ENCODE measurements at places on chromosomes 6 and 20.

DNA sequence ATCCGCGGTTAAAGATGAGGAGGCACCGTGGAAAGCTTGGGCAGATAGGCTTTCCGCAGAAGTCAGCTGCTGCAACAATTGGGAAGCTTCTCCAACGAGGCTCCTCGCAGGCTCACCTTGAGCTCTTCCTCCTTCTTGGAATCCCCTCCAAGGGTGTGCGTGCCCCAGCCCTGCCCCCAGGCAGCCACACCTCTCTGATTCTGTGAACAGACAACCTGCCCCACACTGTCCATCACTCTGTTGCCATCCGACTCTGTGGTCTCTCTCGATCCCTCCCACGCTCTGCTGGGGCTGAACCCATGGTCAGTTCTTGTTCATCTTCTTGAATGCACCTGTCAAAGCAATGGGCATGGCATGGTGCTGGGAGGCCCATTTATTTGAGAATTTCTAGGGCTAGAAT is 31.5 kb downstream of the PACSIN1 start:
- DNase-seq: no peak

DNA sequence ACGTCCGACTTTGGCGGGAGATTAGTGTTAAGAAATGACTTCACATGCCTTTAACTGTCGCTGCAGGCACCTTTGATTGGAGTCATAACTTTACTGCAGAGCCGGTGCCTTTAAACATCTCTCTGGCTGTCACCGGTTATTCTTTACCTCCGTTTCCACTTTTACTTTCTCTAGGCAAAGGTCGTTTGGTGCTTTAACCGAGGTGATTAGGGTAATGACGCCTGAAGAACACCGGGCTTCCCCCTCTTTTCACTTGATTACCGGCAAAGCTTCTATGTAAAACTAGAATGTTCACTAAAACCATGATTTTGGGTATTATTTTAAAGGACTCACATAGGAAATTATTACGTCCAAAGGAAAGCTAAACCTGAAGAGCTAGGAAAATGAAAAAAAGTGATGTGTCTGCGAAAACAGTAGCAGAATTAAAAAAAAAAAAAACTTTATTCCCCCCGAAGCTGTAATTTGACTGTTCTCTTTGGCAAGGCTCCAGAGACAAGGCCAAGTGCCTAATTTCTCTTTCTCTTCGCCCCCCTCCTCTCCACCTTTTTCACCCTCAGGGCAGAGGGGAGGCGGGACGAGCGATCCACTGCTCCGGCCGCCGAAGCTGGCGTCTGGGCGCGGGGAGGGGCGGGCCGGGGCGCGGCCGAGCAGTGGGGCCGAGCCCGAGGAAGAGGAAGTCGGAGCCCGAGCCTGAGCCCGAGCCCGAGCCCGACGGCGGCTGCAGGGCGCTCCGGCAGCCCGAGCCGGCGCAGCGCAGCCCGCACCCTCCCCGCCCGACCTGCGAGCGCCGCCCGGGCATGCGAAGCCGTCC is at the start of gene PLEKHG1:
Gene PLEKHG1, plus strand, starts transcription at position 687 of the 811 bp plus-strand sequence. CDS start 133,797 bp downstream, outside the sequence.
- DNase-seq: peak; percentile 41

DNA sequence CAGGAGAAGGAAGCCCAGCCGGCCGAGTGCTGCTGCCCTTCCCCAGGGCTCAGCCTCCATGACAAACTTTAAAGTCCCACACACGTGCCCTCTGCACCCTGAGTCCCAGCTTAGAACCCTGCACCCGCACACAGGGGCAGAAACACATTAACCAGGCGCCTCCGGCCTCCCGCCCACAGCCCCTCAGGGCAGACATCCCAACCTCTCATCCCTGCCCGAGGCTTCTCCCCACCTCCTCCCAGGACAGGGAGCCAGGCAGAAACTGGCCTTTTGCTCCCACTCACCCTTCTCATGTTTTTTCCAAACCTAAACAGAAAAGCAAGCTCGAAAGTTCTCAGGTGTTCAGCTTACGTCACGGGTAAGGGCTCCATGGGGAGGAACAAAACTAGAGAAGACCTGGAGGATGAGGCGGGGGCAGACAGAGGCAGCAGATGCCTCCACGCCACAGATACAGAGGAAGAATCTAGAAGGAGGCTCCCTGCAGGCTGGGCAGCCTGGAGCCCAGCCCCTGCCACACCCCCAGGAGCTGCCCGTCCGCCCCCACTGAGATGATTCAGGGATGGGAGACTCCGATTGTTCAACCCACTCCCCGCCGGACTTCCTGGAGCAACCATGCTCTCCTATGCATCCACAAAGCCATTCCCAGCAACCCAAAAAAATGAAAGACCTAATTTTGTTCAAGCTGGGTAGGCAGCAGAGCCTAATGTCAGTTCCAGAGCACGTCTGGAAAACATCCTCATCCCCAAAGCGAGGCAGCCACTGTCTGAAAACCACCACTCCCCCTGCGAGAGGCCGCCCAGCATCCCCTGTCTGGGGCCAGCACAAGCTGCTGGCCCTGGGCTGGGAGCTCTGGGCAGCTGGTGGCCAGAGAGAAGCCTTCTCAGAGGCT is 8.8 kb downstream of the KCNQ2 start:
- DNase-seq: no peak

GRCh38 chr6:9484091-9484490 is 930.8 kb downstream of the TFAP2A start:
- DNase-seq: no peak

DNA sequence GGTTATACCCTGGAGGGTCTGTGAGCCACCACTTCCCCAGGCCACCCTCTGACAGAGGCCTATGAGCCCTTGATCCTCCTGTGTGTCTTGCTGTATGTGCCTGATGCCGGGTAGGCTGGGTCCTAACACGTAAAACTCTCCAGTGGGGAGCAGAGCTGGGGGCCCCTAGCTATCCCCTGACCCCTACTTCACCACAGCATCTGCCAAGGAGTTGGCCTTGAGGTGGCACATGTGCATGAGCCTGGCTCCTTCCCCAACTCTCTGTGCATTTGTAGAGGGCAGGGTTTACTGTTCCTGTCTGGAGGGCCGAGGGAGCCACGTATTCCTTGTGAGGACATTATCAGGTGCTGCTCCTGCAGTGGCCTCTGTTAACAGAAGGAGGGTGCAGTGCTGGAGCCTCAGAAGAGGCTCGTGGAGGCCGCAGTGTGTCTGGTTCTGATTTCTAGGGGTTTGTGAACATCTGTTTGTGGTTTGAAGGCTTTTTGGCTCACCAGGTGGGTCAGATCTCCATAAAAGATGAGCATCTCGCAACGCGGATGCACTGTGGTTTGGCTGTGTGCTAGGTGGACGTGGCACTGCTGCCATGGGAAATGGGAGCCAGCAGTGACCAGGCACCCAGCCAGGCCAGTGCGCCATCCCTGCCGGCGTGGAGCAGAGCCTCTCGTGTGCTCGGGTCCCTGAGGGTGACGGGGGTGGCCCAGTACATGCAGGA is 152.1 kb downstream of the DTNBP1 start:
- DNase-seq: no peak

DNA sequence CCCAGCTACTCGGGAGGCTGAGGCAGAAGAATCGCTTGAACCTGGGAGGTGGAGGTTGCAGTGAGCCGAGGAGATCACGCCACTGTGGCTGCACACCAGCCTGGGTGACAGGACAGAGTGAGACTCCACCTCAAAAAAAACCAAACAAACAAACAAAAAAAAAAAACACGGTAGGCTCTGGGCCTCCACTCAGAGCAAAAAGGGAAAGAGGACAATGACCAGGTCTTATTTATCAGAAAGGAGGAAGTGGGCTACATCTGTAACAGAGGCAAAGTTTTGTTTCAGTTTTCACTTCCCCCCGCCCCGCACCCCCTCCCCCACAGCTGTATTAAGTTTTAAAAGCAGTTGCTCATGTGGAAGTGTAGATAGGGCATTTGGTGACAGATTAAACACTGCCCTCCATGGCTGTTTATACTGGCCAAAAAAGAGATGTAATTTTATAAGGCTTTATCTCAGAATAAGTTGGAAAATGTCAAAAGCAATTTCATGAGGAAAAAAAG is 114.6 kb downstream of the RCAN2 start:
- no peak for DNase-seq

- no peak for DNase-seq
Observed at GRCh38 chr20:38945012-38945411, 17.1 kb upstream of the DHX35 start.

DNA sequence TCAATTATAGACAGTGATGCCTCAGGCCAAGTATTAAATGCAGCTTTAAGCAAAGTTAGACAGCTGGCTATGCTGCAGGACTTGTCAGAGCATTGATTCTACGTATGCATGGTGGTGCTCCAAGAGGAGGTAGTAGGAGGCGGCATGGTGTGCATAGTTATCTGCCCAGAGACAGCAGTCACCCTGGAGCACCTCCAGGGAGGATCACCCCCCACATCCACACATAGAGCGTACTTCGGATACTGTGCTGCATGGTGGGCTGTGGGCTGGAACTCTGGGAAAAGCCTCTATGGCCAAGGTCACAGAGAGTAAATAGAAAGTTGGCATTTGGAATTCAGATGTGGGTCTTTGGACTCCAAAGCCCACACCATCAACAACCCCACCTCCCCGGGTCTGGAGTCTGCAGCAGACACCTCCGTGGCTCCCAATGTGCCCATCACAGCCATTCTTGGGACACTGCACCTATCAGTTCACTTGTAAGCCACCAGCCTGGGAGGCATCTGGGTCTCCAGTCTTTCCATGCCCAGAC is 64.5 kb upstream of the STX16 start:
- no peak for DNase-seq

GRCh38 chr6:35955071-35955470 is 34.2 kb upstream of the SRPK1 start:
- DNase-seq: no peak

- no peak for DNase-seq
Observed at GRCh38 chr6:68876792-68877493, 241.9 kb downstream of the ADGRB3 start.

DNA sequence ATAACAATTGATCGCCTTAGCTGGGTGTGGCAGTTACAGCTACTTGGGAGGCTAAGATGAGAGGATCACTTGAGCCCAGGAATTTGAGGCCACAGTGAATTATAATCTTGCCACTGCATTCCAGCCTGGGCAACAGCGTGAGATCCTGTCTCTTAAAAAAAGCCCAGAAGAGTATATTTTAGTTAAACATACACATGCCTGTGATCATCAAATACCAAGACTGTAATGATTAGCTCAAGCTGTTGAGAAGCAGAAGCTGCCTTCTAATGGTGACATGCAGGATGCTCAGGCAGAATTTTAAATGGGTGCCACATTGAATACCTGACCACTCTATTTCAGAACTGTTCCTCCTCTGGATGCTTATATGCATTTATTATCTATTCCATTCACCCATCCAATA is 8.9 kb upstream of the TMEM14A start:
- DNase-seq: no peak
